Epithelial cell of proximal tubule (primary cell): ENCODE measurements at places on chromosomes 1 and 21.

DNA sequence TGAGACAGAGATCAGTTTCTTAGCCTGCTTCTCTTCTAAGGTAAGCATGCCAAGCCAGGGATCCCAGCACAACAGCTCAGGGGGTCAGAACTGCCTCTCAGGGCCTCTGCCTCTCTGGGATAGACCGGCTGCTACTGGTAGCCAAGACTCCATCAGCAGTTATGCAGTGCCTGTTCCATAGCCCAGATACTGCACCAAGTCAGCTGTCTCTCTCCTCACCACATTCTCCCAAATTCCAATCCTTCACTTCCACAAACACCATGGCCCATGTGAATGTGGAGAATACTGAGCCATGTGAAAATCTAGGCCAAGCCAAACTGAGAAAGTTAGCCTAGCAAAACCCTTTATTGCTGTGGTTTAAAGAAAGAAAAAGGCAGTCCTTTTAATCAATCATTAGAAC lies 37.5 kb downstream of the CDC42BPA start:
- DNase-seq = no peak

DNA sequence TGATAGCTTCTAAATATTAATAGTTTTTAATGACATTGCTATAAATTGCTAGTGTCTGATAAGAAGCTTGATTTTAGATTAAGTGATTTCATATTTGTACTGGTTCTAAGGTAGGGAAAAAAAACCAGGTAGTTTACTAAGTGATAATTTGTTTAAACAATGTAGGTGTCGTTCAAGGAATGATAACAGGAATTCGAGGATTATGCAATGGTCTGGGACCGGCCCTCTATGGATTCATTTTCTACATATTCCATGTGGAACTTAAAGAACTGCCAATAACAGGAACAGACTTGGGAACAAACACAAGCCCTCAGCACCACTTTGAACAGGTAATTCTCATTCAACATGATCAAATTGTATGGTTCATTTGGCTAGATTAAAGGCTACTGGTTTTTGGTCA lies 52.4 kb downstream of the SASS6 start:
- DNase-seq = no peak

DNA sequence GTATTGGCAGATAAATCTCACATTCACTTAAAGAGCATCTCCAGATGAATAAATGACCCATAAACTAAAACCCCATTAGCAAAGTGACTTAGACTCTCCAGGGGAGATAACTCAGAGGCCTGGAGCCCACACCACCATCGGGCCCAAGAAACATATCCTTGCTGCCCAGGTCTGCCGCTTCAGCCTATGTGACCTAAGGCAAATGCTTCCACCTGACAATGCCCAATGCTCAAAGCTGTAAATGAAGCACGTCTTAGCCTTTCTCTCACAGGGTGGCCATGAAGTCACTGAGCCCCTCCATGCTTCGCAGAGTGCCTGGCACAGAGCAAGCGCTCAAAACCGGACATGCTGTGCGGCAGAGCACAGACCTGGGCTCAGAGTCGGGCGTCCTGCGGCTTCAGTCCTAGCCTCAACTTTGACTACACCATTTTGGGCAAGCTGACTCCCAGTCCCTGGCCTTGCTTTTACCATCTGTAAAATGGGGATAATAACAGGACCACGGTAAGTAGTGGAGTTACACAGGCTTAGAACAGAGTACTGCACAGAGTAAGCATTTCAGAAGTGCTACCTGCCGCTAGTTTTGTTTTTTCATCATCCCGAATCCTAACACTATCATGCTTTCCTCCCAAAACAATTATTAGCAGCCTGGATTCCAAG lies 23.7 kb downstream of the NOL9 start:
- DNase-seq = no peak

DNA sequence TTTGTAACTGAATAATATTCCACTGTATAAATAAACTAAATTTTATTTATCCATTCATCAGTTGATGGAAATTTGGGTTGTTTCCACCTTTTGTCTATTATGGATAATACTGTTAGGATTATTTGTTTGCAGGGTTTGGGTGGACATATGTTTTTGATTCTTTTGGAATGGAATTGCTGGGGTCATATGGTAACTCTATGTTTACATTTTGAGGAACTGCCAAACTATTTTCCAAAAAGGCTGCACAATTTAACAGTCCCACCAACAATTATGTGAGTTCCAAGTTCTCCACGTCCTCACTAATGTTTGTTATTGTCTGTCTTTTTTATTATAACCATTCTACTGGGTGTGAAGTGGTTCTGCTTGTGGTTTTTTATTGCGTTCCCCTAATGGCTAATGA lies 4.3 kb upstream of the SERBP1 start:
- no peak for DNase-seq

DNA sequence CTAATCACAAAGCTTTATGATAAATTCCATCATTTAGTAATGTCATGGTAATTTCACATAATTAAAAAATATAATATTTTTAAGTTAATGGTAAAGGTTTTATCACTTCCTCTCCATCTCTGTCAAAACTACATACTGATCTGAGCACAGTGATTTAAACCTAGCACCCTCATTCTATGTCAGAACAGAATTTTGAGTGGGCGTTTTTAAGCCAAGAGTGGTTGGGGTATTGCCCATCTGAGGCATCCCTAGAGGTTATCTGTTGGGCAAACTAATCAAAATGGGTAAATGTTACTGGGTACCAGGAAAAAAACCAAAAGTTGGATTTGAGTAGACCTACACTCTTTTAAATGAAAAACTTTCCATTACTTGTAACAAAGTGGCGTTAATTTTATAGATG lies 100.7 kb upstream of the GFI1 start:
- no peak for DNase-seq

DNA sequence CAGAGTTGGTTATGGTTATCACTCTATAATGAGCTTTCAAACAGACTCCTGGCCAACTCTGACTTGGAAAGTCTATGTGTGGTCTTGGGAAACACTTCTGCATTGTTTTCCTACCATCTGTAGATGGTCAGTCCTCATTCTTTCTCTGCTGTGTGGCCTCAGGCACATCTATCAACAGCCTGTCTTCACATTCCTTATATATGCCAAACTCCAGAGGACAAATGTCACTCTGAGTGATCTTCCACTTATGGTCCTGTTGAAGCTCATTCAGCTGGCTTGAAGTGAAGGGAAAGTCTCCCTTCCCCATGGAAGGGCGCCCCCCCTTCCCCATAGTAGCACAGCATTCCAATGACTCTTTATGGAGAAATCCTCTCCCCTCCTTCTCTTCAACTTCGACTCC lies 58.7 kb downstream of the VANGL2 start:
- DNase-seq = no peak

- no peak for DNase-seq
Observed at GRCh38 chr1:80349218-80349617, 1342.7 kb upstream of the ADGRL4 start.

DNA sequence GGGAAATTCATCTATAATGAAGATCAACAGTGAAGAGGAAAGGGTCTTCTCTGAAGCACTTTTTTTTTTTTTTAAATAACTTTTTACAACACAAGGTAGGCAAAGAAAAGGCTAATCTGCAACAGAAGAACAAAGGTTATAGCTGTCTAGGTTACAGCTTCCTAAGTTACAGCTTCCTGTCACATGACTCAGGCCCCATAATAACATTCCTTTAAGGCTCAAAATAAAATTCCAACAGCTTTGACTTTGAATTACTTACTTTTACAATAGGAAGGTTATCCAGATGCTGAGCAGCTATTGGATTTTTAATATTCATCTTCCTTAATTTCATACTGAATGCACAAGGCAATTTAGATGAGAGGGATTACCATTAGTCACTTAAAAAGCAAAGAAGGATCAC lies 40.4 kb upstream of the TMEM61 start:
- DNase-seq = no peak

GRCh38 chr21:35993875-35994490 lies 66.3 kb downstream of the SETD4 start:
- DNase-seq = no peak

DNA sequence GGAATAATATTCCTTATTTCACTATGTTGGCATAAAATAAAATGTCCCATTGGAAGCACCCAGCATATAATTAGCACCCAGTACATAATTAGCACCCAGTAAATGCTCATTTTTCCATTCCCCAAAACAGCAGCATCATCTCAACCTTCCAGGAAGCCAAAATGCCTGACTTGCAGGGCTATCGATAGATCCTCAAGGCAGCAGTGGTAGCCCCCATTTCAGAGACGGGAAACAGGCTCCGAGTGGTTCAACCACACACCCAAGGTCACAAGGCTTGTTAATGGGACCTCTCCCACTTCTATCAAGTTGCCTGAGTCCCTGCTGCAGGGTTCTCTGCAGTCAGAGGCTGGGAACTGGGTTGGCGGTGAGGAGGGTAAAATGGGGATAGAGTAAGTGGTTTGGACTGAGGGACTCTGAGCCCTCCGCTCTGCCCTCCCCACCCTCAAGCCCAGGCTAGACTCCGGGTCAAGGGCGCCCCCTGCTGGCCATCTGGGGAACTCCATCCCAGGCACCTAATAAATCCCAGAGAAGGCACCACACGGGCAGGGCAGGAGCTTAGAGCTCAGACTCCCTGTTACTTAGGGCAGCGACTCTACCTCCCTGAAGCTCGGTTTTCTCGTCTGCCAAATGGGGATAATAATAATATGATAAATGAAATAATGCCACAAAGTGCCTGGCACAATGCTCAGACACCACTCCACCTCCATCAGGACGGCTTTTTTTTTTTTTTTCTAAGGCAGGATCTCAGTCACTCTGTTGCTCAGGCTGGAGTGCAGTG lies 21.9 kb upstream of the LAPTM5 start:
- no peak for DNase-seq

GRCh38 chr1:159737238-159737916 lies 23.0 kb upstream of the CRP start:
- no peak for DNase-seq

DNA sequence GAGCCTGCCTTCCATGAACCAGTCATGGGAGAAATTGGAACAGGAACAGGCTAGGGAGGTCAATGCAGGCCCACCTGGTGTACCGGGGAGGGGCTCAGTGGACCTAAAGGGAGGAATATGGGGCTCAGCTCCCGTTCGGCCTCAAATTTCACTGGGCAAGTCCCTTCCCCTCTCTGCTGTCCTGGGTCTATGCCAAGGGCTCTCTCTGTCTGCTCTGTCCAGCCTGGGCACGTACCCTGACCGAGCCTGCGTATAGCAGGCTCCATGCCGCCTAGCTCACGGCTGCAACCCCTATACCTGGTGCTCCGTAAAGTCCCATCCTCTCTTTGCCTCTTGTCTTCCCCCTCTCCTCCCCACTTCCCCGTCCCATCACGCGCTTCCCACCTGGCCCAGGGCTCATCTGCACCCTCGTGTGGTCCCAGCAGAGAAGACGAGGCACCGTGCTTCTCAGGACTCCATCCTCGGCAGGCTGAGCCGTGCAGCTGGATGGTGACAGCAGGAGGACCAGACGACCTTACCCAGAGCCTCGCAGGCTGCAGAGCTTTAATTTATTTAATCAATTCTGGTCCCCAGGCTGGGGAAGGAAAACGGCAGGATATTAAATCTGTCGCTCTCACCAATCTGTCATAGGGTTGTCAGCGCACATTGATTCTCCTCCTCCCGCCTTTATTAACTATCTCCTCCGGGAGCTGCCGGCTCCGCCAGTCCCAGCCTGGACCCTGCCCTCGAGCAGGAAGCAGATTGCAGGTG lies 25.0 kb upstream of the DISP3 start:
- no peak for DNase-seq

DNA sequence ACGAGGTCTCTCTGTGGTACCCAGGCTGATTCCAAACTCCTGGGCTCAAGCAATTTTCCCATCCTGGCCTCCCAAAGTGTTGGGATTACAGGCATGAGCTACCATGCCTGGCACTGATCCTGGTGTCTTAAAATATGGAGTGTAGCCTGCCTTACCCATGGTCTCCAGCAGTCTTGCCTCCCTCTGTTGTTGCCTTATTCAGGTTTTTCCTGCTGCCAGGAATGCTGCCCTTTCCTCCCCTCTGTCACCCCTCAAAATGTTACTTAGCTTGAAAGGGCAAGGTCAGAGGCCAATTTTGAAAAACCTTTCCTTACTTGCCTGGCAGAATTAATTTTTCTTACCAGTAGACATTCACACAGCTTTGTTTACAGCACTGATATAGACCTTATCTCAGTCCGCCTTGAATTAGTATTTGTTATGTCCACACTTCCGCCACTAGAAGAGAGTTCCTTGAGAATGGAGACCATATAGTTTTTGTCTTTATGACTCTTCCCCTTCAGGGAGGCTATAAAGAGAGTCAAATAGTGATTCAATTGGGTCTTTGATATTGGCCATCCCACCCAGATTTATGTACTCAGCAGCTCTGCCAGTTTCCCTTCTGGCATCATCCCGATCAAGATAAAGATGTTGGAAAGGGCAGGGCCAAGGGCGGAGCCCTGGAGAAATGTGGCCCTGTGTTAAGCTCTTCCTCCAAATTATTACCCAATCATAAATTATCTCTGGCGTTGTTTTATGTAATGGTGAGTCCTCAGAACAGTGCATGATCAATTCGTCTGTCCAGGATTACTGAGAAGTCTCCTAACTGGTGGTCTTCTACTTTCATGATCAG lies 38.8 kb downstream of the C1orf21 start:
- DNase-seq = no peak

GRCh38 chr1:118785246-118785645 lies 202.9 kb downstream of the TBX15 start:
- DNase-seq = peak; percentile 50

DNA sequence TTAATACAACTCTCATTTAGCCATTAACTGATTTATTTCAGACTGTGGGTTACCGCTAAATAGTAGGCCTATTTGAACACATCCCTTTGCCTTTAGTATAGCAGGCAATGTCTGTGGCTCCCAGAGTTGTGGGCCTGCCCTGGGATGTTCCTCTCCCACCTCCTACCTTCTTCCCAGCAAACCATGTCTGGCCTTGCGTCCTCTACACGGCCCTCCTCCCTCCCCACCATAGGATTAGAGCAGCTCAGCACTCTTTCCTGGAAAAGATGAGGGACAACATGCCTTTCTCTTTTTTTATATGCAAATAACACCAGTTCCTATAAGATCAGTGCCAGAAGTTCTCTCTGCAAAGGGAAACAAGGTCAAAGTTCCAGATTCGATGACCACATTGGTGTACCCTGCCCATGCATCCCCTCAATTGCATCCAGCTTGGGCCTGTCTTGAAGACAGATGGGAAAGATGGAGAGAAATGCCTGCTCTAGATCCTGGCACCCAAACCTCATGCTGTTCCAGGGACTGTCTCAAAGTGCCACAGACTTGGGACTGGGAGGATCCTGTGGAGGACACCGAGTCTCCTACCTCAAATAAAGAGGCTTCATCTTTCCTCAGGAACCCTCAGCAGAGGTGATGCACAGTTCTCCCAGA lies 57.2 kb downstream of the CD46 start:
- no peak for DNase-seq
